NCI-H1436 (cell line): ENCODE measurements at places on chromosomes 3 and 15.

- DNase-seq, result no peak
These were observed 16.9 kb upstream of the GUCA1C start for GRCh38 chr3:108970561-108970960.

- DNase-seq, result no peak
These were observed 101.9 kb upstream of the ROBO1 start for GRCh38 chr3:79869461-79870312.

- no peak for DNase-seq
These were observed 11.8 kb downstream of the CD47 start for GRCh38 chr3:108079043-108079442.

GRCh38 chr15:31264559-31265089 lies 62.0 kb upstream of the KLF13 start:
- no peak for DNase-seq

- DNase-seq, result no peak
These were observed 75.3 kb downstream of the NCEH1 start for GRCh38 chr3:172635588-172635987.

DNA sequence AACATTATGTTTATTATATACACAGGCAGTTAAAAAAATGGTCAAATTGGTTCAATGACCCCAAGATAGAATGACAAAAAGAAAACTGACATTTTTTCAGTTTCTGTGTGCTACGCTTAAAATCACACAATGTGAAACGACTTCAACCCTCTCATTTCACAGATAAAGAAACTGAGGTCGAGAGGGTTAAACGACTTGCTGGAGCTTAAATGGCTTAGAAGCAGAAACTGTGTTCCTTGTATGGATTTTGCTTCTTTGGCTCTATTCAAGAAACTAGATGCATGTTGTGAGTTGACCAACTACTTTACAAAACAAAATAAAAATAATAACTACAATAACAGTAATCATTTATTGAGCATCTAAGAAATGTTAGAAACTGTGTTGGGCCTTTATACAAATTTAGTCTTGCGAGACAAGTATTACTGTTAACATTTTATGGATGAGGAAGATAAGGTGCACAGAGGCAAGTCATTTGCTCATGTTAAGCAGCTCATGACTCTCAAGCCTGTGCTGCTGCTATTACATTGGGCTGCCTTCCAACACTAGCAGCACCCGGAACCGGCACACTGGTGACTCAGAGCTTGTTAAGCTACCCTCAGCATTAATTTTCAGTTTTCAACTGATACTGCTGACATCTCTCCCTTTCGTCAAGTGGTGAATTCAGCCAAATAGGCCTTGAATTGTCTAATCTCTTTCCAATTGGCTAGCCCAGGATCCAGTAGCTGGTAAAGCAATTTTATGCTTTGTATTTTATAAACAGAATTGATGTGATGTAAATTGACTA lies 487.6 kb downstream of the NAALADL2 start:
- DNase-seq, result peak; percentile 94

DNA sequence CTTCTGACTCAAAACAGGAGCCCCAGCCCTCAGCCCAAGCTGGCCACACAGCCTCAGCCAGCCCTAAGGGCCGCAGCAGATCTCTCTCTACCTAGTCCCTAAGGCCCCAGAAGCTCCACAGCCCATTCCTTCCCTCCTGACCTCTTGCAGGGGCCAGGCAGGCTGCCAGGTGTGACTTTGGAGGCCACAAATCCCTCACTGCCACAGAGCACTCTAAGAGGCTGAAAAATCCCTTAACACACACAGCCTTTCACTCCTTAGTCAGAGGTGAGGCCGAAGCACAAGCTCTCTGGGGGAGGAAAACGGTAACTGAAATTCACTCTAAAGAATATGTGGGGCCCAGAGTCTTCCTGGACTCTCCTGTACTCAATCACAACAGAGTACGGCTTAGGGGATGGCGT lies 23.3 kb downstream of the LRRC2 start:
- no peak for DNase-seq

DNA sequence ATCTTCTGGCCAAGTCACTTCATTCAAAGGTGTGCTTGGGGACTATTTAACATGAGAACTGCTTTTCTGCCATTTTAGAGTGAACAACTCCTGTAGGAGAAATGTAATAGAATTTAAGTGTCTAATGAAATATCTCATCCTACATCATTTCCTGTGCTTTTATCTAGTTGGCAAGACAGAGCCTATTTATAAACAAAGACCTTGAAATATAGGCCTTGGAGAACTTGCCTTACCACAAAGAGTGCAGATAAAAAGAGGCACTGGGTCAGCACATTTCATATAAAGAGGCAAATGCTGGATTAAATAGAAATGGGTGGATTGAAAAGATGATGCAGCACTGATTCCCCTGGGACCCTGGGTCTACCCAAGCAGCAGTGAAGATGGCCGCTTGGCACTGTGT lies 278.0 kb downstream of the SUCLG2 start:
- no peak for DNase-seq

DNA sequence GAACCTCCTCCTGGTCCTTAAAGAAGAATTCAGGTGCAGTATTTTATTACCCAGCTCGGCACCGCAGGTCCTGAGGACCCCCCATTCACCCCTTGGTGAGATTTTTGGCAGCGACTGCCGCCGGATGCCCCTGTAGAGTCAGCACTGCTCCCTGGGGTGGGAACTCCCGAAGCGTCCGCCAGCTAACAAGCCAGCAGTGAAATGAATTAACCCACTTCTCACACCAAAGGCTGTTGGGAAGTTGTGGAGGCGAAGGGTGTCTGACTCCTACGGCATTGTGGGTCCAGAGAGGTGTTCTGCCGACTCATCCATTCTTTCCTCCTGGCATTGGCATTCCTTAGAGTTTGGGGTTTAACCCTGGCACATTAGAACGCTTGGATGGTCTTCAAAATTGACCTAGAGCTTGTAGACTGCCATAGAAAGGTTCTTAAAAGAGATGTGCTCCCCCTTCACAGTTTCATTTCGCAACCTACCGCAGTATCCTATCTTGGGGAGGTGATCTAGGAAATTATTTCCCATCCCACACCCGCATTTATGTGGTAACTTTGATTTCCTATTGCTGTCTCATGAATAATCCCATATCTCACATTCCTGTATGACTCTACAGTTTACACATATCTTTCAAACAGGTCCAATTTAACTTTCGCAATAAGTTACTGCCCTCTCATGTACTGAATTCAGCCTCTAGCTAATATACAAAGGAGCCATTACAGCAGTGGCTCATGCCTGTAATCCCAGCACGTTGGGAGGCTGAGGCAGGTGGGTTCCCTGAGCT lies 879 bp upstream of the EIF5A2 start:
- no peak for DNase-seq

- DNase-seq, result no peak
These were observed 211.9 kb upstream of the PRICKLE2 start for GRCh38 chr3:64437131-64437530.

DNA sequence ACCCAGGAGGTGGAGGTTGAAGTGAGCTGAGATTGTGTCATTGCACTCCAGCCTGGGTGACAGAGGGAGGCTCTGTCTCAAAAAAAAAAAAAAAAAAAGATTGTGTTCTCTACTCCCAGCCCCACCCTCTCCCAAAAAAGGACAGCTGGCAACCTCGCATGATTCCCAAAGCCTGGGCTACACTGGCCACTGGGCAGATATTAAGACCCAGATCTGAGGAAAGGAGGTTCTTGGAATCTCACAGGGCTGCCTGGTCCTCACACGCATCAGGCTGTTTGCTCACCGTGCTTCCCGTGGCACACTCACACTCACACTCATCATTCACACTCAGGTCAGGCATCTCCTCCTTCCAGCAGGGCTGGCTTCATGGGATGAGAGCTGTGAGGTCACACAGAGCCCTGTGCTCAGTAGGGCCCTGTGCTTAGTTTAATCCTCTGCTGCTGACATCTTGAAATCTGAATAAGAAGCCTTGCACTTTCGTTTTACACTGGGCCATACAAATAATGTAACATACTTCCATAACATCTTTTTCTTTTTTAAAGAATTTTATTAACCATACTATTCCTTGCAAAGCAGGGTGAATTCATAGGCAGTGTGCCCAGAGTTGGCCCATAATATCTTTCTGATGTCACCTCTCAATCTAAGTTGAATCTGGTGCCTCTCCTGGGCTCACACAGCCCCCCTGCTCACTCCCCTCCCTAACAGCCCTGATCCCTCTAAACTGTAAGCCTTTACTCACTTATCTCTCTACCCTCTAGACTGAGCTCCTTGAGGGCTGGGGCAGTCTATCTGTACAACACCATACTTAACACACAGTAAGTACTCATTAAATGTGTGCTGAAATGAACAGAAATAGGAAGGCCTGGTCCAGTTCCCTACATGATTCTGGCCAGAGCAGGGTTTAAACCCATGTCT lies 50.2 kb upstream of the C15orf39 start:
- DNase-seq, result no peak

GRCh38 chr3:43618142-43618541 lies 3.7 kb downstream of the ANO10 start:
- no peak for DNase-seq

DNA sequence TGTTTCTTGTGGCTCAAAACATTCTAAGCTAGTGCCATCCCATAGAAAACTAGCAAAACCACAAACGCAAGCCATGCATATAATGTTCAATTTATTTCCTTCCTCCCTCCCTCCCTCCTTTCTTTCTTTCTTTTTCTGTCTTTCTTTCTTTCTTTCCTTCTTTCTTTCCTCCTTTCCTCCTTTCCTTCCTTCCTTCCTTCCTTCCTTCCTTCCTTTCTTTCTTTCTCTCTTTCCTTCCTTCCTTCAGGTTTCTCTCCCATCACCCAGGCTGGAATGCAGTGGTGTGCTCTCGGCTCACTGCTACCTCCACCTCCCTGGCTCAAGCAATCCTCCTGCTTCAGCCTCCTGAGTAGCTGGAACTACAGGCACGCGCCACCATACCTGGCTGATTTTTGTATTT lies 492.8 kb upstream of the PROK2 start:
- no peak for DNase-seq

DNA sequence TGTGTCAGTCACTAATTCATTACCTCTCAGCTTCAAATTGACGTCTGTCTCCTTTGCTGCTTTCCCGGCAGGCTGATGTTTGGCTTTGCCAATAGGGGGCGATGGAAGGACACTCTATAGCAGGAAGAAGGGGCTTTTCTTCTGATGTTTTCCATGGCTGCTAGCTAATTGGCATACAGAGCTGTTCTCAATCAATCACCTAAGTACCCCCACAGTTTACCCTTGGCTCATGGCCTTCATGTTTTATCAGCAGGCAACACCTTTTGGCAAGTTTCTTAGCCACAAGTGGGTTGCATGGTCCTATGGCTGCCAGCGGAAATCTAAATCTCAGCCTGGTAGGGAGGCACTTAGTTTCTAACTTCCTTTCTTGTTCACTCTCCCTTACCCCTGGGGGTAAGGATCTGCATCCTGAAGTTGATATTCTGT lies 45.0 kb downstream of the ESYT3 start:
- peak; percentile 33 for DNase-seq

DNA sequence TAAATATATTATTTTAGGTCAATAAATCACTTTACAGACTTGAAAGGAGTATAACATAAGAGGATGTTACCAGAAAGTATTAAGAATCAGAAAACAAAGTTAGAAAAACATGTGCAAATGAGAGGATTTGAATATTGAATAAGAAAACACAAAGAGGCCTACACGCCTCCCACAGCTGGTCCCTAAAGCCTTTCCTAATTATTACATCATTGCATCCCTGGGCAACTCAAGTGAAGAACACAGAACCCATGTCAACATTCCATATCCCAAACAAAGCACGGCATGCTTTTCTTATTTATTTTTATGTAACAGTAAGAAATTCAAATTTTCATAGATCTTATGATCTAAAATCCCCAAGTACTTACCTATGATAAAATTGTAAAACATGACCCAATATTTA lies 61.2 kb downstream of the HERC1 start:
- DNase-seq, result no peak

DNA sequence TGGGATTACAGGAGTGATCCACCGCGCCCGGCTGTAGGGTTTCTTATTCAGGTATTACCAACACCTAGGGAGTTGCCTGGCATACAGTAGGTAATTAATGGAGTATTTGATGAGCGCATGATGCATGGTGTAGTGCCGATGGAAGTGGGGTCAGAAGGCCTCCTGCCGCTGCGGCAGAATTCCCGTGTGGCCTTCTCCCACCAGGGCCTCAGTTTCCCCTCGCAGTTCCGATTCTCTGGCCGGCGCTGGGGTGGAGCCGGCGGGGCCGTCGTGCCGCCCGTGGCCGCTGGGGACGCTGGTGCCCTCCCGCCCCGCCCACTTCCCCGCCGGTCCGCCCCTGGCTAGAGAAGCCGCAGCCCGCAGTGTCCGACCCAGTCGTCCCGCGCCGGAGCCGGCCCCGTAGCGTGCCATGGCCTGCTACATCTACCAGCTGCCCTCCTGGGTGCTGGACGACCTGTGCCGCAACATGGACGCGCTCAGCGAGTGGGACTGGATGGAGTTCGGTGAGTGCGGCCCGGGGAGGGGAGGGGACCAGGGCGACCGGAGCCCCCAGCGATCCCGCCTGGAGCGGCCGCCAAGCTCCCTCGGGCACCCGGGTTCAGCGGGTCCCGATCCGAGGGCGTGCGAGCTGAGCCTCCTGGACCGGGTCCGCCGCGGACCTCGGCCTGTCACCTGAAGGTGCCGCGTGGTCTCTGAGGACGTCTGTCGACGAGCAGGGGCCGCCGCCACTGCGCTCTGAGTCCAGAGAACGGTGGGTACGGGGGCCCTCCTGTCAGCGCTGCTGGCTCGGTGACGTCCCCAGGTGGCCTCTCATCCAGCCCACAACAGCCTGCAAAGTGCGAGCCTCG lies at the start of gene IRAK2:
Gene IRAK2 (plus strand): TSS at position 374 of the 848 bp plus-strand sequence. CDS start 36 bp downstream, at position 410.
- no peak for DNase-seq

DNA sequence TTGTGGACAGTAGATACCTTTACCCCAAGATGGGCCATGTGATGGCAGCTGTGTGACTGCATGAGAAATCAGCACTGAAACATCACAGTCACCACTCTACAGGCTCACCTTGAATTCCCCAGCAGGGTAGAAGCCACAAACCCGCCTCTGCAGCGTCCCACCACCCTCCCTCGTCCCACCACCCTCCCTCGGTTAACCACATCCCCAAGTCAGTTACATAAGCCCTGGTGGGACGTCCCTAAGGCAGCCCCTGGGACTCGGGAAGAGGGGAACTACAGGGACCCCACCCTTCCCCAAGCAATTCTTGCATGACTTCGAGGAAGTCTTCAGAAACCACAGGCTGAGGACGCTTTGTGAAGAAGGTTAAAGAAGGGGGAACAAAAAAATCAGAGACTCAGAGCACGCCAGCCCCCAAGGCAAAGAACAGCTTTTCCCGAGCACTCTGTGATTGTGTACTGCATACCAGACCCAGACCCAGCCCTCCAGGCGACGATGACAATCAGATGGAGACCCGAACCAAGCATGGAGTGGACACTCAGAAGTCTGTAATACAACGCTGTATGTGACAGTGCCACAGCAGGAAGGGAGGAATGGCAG lies 60.5 kb downstream of the SH3BP5 start:
- DNase-seq, result no peak
